ENCODE measurements at places on chromosomes 12 and 14. TPM values are rescaled to one million over a fixed set of nuclear protein-coding genes. Genes with fewer than 3 reads are reported as not detected.
A peak's percentile ranks its signal among the peaks of the same experiment; 100 is the strongest.

DNA sequence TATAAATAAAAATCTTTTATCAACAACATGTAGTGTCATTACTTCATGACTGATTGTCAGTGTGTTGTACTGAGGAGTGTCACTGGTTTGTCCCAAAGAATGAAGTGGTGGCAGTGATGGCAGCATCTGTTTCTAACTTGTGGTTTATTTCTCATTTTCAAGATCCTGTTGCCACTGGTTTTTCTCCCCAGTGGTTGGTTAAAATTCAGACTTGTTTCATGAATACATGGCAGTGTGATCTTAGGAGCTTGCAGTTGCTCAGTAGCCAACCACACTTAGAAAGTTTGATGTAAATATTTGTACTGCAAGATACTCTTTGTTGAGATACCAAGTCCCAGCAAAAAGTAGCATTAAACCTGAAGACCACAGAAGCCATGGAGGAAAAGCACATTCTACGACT lies 69.8 kb downstream of the PLEKHA5 start:
- DNase-seq, result no peak

Gene KRT77
- not detected for total RNA-seq

Gene SDSL
- total RNA-seq, result 41.7 TPM

GRCh38 chr14:103296987-103297386 lies 37.0 kb upstream of the EIF5 start:
- DNase-seq, result no peak

GRCh38 chr12:54977155-54977554 lies 7.4 kb downstream of the TESPA1 start:
- DNase-seq, result peak; percentile 69

- peak; percentile 52 for DNase-seq
Observed at GRCh38 chr12:5073853-5074252, 30.2 kb downstream of the KCNA5 start.

- no peak for DNase-seq
Observed at GRCh38 chr14:104712881-104713734, 10.9 kb upstream of the ADSS1 start.

Gene LRTM2
- not detected for total RNA-seq

Gene DIO2
- 3.5 TPM for total RNA-seq

Gene PAPLN
- 1.7 TPM for total RNA-seq

- DNase-seq, result no peak
Observed at GRCh38 chr12:93099792-93100191, 170.7 kb upstream of the EEA1 start.

DNA sequence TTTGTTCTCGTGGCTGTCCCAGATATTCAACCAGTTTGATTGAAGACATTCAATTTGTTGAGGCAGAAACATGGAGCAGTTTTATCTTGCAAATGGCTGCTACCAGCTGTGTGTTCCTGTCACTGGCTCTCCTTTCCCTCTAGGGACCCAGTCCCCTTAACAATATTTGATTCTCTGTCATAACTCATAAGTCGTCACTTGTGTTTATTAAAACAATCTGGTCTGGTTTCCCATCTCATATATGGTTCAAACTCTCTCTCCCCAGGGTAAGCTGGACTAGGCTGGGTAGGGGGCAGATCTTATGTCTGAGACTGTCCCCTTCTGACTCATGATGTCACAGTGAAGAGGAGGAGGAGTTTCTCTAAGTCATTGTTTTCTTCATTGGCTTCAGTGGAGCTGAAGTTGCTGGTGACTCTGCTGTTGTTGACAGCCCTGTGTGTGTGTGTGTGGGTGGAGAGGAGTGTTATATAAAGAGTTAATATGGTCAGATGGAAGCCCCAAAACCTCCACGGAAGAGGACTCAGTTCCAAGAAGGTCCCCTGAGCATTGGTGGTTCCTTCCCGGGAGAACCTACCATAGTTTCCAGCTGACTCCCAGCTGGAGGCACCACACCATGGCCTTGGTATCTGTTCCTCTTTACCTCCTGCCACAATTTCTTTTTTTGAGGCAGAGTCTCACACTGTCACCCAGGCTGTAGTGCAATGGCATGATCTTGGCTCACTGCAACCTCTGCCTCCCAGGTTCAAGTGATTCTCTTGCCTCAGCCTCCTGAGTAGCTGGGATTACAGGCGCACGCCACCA lies 16.1 kb upstream of the GNG2 start:
- no peak for DNase-seq

GRCh38 chr12:131027876-131028586 lies 74.3 kb downstream of the ADGRD1 start:
- DNase-seq, result no peak

- no peak for DNase-seq
Observed at GRCh38 chr12:79360286-79360685, 330.5 kb downstream of the PAWR start.

- peak; percentile 100 for DNase-seq
Observed at GRCh38 chr12:124512667-124513296, 54.6 kb downstream of the NCOR2 start.

DNA sequence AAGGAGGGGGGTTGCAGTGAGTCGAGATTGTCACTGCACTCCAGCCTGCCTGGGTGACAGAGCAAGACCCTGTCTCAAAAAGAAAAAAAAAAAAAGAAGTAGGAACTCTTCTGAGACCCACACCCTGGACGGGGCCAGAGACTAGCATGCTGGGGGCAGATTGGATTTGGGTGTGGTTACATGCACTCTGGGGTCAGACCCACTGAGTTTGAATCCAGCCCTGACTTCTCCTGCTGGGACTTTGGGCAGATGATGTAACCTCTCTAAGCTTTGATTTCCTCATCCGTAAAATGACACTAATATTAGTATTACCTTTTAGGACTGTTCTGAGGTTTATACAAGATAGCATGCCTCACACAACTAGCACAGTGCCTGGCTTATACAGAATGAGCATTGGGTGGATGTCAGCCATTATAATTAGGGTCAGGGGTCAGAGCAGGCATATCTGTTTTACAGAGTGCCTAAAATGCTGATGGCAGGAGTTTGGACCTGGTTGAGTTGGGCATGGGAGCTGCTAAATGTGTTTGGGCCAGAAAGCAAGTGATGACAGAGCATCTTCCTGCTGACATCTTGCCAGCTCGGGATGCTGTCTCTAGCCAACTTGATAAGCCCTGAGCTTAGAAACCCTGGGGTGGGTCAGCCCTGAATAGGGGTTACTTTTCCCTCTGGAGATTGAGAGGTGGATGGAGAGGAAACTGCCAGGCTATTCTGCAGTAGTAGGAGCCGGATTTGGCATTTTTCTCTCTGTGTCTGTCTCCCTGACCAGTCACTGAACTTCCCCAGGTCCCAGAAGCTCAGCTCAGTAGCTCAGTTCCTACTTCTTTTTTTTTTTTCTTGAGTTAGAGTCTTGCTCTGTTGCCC lies 15.5 kb downstream of the TPCN1 start:
- no peak for DNase-seq

Data from Daoy (cell line).